ENCODE measurements at places on chromosomes 7 and 10.

- DNase-seq = no peak
Observed at GRCh38 chr10:133279326-133280226, 2.9 kb upstream of the ADAM8 start.

GRCh38 chr7:114740095-114740494 is 181.8 kb upstream of the MDFIC start:
- DNase-seq = no peak

GRCh38 chr10:48608279-48608681 is 3.4 kb upstream of the ARHGAP22 start:
- peak; percentile 16 for DNase-seq

DNA sequence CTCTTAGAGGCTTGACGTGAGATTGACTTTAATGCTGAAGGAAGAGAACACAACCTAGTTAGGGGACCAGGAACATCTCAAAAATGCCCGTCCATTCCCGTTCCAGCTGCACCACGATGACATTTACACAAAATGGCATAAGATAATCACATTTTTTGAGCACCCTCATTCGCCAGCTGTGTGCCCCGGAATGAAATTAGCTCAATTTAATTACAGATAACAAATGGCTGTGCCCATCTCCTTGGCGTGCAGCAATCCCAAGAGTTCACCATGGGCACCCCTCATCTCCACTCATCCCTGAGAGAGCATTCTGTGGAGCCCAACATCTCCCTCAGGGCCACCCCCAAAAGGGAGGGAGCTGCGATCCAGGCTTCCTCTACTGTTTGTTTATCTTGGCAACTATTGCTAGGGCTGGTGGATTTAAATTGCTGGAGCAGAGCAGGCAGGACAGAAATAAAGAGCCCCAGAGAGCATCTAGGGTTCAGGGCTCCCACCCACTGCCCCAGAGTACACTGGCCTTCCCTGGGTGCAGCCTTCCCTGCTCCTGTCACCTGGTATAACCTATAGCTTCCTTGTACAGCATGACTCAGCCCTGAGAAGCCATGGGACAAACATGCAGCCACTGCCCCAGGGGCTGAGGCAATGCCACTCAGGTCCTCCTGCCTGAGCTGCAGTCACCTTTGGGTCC is 263.5 kb downstream of the ZEB1 start:
- DNase-seq = no peak

DNA sequence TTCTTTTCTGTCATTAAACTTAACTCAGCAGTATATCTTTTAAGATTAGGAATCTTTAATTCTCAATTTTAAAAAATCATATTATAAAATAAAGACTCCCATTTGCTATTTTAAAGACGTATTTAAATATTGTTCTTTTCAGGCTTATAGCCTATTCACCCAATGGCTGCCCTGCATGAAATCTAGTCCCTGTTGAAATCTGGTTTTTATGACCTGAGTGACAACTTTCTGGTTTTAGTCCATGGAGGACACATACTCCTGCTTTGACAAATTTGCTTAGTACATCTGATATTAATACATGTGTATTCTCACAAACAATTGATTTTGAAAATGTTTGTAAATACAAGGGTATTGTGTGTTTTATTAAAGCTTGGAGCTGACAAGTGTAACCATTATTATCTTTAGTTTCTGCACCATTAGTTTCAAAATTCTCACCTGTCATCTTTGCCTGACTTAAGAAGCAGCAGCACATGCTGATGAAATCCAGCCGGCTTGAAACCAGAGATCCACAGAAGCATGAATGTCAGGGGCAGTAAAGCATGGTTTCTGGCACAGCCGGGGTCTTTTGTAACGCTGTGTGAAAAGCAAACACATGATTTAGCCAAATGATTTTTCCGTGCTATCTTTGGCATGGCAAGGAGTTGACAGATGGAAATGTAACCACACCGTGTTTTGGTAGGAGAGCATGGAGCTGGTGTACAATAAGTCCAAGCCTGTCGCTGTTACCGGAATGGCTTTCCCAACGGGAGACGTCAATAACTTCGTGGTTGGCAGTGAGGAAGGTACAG is 262.8 kb downstream of the DYNC1I1 start:
- no peak for DNase-seq

DNA sequence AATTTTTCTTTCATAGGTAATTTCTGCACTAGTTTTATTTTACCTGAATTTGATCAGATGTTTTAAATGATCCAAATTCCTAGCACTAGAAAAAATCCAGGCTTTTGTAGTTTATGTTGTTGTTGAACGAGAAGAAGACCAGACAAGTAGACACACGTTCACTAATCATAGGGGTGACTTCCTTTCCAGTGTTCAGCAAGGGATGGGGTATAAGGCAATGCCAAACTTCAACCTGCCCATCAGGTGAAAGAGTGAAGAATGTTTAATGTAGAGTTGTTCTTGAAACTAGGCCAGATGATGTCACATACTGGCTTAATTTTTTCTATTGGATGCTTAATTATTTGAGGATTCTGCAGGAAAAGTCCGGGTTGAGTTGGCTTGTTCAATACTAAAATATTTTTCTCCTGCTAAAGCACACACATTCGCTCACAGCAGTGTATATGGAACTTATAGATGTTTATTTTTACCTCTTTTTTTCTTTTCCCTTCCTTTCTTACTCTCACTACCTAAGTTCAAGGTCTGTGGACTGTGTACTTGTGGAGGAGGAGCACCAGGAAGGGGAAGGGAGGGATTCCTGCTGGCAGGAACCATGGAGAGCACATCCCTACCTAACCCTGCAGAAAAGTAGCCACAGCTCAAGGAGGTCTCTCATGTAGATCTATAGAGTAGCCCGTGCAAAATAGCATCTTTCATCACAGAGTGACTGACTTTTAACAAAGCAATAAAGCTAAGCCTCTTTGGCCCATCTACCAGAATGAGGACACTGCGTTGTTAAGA is 23.1 kb upstream of the AKR1E2 start:
- no peak for DNase-seq

DNA sequence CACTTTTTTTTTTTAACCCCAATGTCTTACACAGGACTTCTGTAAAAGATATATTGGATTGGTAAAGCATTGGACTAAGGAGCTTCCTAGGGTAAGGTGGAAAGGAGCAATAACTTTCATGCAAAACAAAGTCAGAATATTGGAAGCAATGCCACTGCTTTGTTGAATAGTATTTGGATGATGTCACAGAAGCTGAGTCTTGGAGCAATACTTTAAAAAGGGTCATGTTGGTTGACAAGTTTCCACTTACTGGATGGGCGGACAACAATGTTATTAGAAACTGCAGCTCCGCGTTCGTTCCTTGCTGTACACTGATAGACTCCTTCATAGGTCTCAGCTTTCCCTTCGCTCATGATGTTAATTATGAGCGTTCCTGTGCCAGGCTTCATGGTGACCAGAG is 101.9 kb upstream of the LAMB4 start:
- no peak for DNase-seq

DNA sequence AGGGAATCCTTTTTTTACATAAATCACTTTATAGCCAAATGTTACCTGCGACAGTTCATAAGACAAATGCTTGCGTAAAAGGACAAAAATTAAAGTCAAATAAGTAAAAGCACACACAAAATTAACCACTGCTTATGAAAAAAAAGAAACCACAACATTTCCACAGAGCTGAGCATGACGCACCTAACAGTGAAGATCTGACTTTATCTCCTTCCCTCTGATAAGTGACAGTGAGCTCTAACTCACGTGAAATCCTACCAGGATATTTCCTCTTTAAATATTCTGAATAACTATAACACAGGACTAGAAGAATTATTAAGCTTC is 225.5 kb downstream of the SFMBT2 start:
- DNase-seq = no peak

DNA sequence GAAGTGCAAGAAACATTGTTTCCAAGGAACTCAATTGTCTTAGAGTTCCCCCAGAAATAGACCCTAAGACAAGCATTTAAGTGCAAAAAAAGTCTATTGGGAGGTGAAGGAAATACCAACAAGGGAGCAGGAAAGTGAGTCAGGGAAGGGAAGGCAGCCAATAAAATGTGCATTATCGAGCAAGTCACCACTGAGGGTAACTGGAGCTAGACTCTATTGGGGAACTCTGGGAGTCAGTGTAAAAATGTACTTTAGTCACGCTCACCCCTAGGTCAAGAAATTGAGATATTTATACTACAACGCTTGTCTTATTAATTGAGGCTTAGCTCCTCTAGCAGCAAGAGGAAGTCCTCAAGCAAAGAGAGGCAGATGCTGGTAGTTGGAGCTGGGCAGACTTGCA is 137.7 kb downstream of the RTKN2 start:
- DNase-seq = no peak

DNA sequence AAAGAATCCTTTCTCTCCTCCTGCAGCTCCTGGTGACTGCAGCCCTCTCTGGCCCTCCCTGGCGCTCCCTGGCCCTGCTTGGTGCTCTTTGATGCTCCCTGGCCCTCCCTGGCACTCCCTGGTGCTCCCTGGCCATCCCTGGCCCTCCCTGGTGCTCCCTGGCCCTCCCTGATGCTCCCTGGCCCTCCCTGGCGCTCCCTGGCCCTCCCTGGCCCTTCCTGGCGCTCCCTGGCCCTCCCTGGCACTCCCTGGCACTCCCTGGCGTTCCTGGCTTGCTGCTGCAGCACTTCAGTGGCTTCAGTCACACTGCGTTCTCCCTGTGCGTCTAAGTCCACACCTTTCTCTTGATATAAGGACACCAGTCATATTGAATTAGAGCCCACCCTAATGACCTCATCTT is 15.2 kb upstream of the FGFR2 start:
- no peak for DNase-seq

DNA sequence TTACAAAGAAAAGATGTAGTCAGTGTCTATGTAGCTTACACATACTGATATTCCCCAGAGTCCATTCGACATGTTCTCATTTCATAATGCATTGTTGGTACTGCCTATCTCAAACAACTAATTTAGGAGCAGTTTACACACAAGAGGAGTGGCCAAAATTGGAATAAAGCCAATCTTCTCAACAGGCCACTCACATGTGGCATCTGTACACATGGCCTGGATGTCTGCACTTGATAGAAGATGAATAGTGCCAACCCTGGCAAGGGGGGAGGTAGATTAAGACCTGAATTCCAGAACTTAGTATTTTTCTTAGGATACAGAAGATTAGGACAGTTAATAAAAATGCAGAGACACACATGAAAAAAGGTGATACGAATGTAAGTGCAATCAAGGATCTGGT is 125.3 kb upstream of the STARD3NL start:
- no peak for DNase-seq

DNA sequence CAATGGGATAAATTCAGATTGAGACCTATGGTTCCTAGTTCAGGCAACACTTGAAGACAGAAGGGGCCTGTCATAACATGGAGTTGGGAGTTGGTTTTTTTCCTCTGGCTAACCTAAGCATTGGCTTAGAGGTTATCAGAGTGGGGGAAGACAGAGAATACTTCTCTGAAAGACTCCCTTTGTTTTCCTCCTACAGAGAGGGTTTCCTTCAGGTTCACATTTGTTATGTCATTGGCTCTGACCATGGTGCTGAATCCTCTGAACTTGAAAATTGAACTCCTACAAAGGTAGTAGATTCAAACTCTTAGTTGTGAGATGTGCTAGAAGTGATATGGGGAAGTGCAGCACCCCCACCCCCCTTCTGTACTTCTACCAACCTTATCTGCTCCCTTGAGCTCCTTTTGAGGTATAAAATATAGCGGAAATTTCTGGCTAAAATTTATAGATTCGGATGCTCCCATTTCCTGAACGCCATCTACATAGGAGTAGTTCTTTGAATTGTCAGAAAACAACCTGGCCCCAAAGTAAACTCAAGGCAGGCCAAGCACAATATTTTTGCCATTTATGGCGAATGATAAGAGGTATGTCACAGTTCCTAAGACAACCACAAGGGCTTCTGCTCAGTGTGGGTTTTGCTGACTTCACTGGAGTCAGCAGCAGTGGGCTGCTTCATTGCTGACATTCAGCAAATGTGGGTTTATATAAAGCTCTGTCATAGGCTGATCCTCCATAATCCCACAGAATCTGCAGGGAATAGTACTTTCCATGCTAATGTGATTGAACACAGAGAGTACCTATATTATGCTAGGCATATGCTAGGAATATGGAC is 131.6 kb upstream of the KLF14 start:
- DNase-seq = no peak

DNA sequence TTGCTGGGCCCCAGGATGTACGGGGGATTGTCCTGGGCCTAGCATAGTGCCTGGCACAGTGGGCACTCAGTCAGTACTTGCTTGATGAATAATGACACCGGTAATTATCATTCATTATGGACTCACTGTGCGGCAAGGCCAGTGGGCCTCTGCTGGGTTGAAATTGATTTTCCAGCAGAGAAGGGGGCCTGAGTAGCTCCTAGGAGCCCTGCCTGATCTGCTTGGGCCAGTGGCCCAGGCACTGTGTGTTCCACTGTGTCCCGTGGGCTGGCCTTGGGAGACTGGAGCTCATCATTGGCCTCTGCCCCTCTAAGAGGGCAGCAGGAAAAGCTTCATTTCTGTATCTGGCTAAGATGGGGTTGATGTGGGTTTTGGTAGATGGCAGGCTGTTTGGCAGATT is 1.4 kb downstream of the CHST3 start:
- DNase-seq = no peak

- no peak for DNase-seq
Observed at GRCh38 chr10:49609283-49610113, 612 bp upstream of the SLC18A3 start.

DNA sequence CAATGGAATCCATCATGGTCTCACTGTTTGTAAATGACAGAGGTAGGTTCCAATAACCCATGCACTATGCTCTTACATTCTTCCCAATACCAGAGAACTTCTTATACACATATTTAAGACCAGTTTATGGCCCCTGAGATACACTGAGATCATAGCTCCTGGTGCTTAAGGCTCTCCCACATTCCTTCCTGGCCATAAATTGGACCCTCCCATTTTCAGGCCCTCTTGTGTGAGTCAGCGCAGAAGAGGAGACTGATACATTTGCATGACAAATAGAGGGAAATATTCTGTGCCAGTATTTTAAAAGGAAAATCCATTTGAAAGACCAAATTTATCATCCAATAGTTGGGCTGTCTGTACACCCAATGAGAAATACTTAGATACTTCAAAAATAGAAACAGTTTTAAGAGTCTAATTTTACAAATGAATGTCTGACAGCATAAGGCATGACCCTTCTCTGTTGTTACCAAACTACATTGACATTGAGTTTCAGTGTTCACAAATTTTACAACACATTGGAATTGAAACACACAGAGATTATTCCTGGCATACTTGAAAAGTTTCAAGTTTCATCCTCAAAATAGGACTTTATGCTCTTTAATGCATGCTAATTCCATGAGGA is 35.3 kb downstream of the SLC16A9 start:
- DNase-seq = no peak

DNA sequence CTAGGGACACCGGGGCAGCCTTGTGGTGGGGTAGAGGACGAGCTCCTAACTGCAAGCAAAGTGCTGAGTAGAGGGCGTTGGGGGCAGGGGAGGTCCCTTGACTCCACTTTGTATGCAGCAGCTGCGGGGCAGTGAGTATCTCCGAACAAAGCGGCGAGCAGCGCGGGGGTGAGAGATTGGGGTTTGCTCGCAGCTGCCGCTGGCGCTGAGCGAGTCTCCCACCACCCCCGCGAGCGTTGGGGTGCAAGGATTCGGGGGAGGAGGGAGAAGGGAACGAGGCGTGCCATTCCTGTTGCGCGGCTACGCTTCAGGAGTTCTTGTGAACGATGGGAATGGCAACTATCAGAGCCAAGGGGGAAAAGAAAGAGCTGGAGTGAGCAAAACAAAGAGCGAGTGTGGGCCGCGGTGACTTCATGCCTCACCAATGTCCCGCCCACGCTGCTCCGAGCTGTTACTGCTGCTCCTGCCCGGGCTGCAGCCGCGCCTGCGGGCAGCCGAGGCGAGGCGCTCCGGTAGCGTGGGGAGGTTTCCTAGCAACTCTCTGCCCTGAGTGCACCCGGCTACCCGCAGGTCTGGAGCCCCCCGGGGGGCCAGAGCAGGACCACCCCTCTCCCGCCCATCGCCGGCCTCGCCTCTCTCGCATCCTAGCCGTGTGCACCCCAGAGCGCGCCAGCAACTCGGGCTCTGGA is at the start of gene ITGB8:
TSS of gene ITGB8 (plus strand) at position 662 of the 689 bp plus-strand sequence. CDS start 907 bp downstream, outside the sequence.
- DNase-seq = peak; percentile 65

Measured in activated naive CD4-positive, alpha-beta T cell treated with Interleukin-2 at 50 U/mL for 16 hours (primary cell).